ENCODE measurements at places on chromosomes 13 and 19. TPM values are rescaled to one million over a fixed set of nuclear protein-coding genes. Genes with fewer than 3 reads are reported as not detected.

The SLC6A16 gene
- total RNA-seq: not detected

The PTH2 gene
- total RNA-seq: not detected

The ZNF324B gene
- 15.0 TPM for total RNA-seq

The RNF225 gene
- 13.6 TPM for total RNA-seq

The YIPF2 gene
- total RNA-seq: 58.1 TPM

The PTPRH gene
- total RNA-seq: 0.34 TPM

GRCh38 chr19:19040417-19040816 is 7.0 kb downstream of the ARMC6 start:
- peaks cover 2% of the 10 kb centered on the region for H3K4me1 ChIP-seq
- peaks cover 28% of the 10 kb centered on the region for H3K36me3 ChIP-seq
- DNase-seq: no peak
- H3K27me3 ChIP-seq: no peaks in the 10 kb centered on the region
- no peak overlapping the region for H3K4me3 ChIP-seq
- H3K27ac ChIP-seq: no peak overlapping the region

DNA sequence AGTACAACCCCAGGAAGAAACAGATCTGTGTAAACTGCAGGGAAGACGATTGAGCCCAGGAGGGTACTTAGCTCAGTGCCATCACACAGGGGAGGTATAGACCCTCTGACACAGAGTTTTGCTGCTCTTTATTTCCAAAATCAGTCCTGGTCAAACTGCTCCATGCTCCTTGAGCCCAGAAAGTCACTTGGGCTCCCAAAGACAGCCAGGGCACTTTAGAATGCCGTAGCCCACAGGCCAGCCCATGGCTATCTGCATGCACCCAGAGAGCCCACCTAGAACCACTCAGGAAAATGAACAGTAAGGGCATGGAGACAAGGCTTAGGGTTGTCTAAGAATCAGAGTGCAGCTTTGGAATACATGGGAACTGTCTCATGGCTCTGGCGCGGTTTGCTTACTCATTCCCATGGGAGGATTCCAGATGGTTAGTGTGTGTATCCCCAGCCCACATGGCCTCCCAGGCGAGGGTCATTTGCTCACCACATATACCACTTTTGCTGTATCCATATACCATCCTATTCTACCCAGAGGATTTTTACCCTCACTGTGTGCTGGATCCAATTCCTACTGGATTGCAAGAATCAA is 14.7 kb upstream of the PDCD5 start:
- H3K4me1 ChIP-seq: peaks cover 8% of the 10 kb centered on the region
- no peak for DNase-seq
- no peak overlapping the region for H3K4me3 ChIP-seq
- H3K36me3 ChIP-seq: no peaks in the 10 kb centered on the region

- no peak for DNase-seq
- H3K4me3 ChIP-seq: no peak overlapping the region
- H3K36me3 ChIP-seq: no peaks in the 10 kb centered on the region
- no peaks in the 10 kb centered on the region for H3K4me1 ChIP-seq
- no peaks in the 10 kb centered on the region for H3K27me3 ChIP-seq
Observed at GRCh38 chr13:71118779-71119364, 748.1 kb downstream of the DACH1 start.

DNA sequence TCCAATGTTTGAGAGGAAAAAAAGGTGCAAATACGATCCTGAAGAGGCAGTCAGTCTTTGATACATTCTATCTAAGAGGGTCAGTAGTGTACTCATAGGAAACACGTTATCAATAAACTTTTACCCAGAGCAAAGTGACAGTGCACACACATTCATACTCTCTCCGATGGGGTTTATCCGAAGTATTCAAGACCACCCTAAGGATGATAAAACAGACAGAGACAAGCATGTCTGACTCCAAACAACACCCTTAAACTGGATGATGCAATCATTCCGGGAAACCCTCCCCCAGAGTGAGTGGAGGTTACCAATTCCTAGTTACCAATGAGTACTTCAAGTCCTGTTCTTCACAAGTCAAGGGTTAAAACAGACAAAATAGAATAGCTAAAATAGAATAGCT is 79.1 kb downstream of the DNAJC3 start:
- no peaks in the 10 kb centered on the region for H3K4me1 ChIP-seq
- no peak overlapping the region for H3K27ac ChIP-seq
- peaks cover 3% of the 10 kb centered on the region for H3K36me3 ChIP-seq
- H3K27me3 ChIP-seq: no peaks in the 10 kb centered on the region

DNA sequence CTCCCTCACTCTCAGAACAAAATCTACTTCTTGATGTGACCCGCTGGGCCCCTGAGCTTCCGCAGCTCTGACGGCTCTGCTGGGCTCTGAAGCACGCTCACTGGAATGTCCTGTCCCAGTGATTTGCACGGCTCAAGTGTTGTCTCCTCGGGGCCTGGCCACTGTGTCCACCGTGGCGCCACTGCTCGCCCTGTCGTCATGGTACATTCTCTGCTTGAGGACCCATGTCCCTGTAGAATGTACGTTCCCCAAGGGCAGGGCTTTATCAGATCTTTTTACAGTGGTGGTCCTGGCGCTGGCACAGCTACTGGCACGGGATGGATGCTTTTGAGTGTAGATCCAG is 12.1 kb downstream of the KLHL26 start:
- H3K4me1 ChIP-seq: peaks cover 50% of the 10 kb centered on the region
- H3K4me3 ChIP-seq: peak overlapping the region; percentile 36
- no peak for DNase-seq
- H3K27me3 ChIP-seq: no peaks in the 10 kb centered on the region
- no peaks in the 10 kb centered on the region for H3K36me3 ChIP-seq

DNA sequence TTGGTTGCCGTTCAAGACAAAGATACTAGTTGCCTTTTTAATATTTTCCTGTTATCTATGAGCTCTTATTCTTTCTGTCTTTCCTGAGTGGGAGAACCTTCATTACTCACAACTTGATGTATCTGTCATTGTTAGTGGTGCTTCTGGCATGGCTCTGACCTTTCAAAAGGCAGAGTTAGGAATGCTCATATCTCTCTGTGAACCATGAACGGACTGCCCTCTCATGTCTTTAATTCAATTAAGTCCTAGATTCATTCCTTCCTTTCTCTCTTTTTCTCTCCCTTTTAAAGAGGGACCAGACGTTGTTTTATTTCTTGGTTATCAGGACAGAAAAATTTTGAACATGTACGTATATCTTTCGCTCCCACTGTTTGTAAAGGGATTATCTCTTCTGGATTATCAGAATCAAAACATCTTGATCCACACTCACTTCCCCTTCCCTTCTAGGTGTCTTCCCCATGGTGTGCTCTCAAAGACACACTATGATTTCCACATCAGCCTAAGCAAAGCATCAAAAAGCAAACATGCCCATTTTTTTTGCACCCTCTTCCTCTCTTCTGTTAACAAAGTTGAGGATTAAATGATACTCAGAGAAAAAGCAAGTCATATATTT is 90.3 kb downstream of the LRCH1 start:
- peaks cover 36% of the 10 kb centered on the region for H3K4me1 ChIP-seq
- H3K27ac ChIP-seq: peak overlapping the region; percentile 54
- H3K27me3 ChIP-seq: no peaks in the 10 kb centered on the region
- H3K36me3 ChIP-seq: no peaks in the 10 kb centered on the region
- no peak for DNase-seq
- H3K4me3 ChIP-seq: no peak overlapping the region

GRCh38 chr13:49366841-49367240 is 77.0 kb downstream of the CAB39L start:
- H3K4me1 ChIP-seq: peaks cover 7% of the 10 kb centered on the region
- H3K4me3 ChIP-seq: no peak overlapping the region
- H3K27ac ChIP-seq: peak overlapping the region; percentile 62
- no peaks in the 10 kb centered on the region for H3K36me3 ChIP-seq
- H3K27me3 ChIP-seq: no peaks in the 10 kb centered on the region

- peak overlapping the region; percentile 99 for H3K27ac ChIP-seq
- peaks cover 20% of the 10 kb centered on the region for H3K4me1 ChIP-seq
Observed at GRCh38 chr19:47113850-47114651, 475 bp upstream of the ZC3H4 start.

DNA sequence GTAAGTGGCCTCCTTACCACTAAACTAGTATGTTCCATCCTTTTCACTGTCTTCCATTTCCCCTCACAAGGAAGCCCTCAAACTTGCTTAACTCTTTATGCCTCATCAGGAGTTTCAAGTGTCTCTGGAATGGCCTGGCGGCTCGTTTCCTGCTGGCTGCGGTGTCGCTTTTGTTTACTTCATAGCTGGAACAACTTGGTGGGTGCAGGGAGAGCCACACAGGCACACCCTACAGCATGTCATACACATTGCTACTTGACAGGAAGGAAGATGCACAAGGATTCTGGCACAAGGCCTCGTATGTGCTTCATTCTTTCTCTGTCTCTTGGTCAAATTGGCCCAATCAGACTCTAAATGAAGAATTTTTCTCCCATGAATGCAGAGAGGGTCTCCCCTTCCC is 488.3 kb downstream of the FOXO1 start:
- DNase-seq: no peak
- no peak overlapping the region for H3K27ac ChIP-seq
- no peaks in the 10 kb centered on the region for H3K36me3 ChIP-seq
- H3K27me3 ChIP-seq: no peaks in the 10 kb centered on the region

DNA sequence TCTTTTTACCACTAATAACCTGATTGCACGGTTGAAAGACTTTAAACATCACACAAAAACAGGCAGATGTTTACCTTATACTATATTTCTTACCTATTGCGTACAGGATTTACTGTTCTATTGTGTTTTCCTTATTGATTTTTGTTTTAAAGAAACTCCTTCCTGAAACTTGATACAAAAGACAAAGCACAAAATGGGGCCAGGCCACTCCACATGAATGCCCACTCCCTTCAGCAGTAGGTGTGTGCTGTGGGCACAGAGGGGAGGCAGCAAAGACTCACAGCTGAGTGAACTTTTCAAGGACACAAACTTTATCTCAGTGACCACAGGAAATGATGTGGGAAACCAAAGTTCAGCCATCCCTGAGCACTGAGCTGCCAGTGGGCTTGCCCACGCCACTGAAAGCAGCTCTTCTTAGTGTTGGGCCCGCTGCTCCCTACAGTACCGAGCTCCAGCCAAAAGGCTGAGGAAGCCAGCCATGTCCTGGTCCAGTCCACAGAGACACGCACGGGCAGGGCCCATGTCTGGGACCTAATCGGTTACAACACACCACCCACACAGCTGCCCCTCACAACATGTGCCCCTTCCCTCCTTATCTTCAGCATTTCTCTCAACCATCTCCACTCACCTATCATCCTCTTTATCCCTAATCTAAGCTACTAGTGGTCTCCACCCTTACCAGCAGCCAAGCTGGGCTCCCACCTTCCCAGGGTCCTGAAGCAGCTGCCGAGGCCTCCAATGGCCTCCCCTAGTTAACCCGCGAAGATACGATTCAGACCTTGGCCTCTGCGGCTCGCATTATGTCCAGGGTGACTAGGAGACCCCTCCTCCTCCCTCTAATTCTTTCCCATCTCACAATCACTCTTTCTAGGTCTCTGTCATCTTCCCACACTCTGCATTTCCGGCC is 39.5 kb downstream of the ATP7B start:
- no peak for DNase-seq
- no peaks in the 10 kb centered on the region for H3K36me3 ChIP-seq
- no peak overlapping the region for H3K27ac ChIP-seq
- H3K4me1 ChIP-seq: no peaks in the 10 kb centered on the region
- no peaks in the 10 kb centered on the region for H3K27me3 ChIP-seq
